ENCODE measurements at places on chromosomes 2 and 18.

GRCh38 chr2:195612611-195613495 lies 44.2 kb upstream of the SLC39A10 start:
- no peak for DNase-seq

GRCh38 chr2:42223855-42224268 lies 54.7 kb downstream of the EML4 start:
- no peak for DNase-seq

DNA sequence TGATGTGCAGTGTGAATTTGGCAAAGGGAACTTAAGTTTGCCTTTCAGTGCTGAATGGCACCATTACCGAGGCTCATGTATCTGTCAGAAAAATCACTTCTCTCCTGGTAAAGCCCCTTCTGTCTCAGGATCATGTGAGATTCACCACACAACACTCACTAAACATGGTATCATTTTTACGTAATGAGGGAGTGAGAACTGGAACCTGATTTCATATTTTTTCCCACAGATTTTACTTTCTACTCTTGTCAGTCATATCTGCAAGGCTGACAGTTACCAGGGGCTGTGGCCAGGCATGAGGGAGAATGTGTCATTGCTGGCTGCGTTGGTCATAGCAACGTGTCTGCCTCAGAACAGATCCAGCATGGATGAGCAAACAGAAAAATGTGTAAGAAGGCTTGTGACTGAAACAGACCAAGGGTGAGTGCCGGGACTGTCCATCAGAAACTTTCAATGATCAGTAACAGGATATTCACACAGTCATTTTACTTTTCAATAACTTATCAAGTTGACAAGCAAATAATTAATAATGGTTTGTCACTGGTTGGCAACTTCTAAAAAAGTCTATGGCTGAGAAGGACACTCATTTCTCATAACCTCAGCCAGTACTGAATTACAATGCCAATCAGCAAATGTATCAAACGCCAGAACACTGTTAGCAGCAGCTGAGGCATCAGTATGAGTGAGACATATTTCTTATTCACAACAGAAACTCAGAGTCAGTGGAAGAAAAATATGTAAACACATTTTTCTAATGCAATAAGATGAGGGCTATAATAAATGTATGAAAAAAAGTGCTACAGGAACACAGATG lies 100.5 kb downstream of the CDC42EP3 start:
- DNase-seq = no peak

GRCh38 chr2:66888791-66889631 lies 454.1 kb downstream of the MEIS1 start:
- DNase-seq = no peak

GRCh38 chr2:18117592-18117991 lies 239.1 kb downstream of the KCNS3 start:
- DNase-seq = no peak

DNA sequence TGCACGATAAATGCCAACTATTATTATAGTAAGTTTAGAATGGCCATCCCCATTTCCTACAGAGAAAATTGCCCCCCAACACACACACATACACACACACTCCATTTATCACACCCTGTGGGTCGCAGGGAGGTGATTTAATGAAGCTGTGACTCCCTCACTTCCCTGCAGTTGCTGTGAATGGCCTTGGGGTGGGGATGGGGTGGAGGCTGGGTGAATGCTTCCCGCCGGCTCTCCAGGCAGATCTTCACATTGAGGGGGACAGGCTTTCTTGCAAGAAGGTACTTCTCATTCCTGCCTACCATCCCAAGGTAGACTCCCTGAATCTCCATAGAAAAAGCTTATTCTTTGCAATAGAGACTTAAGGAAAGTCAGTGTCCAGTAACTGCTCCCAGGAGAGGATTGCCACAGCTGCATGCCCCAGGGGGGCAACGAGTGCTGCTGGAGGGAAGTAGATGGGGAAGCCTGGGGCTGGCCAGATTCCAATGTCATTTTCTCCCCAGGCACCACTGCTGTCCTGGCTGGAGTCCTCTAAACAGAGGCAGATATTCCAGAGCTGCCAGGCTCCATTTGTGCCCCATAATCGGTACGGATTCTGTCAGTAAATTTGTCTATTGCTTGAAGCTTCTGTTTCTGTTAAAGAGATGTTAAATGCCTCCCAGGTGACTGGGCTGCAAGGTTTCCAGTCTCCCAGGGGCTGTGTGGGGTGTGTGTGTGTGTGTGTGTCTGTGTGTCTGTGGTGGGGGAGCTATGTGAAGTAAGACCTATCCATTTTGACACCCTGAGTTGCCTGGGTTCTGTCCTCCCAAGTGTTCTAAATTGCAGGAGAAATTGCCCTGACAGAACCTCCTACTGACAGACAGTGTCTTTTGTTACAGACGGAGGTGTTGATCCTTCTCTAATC lies 265.5 kb downstream of the SRBD1 start:
- DNase-seq = no peak

DNA sequence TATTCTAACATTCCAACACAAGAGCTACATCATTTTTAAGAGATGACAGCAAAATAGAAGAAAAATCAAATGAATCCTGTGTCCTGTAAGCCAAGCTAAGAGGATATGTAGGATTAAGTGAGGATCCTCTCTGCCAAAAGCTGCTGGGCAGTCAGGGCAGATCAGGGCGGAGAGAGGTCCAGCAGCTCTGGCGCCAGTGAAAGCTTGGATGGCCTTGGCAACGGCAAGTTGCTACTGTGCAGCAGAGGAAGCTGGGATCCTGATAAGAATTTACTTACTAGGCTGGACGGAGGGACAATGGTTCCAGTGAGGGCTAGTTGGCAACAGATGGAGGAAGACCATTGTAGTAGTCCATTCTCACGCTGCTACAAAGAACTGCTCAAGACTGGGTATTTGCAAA lies 391.5 kb downstream of the XIRP2 start:
- no peak for DNase-seq

DNA sequence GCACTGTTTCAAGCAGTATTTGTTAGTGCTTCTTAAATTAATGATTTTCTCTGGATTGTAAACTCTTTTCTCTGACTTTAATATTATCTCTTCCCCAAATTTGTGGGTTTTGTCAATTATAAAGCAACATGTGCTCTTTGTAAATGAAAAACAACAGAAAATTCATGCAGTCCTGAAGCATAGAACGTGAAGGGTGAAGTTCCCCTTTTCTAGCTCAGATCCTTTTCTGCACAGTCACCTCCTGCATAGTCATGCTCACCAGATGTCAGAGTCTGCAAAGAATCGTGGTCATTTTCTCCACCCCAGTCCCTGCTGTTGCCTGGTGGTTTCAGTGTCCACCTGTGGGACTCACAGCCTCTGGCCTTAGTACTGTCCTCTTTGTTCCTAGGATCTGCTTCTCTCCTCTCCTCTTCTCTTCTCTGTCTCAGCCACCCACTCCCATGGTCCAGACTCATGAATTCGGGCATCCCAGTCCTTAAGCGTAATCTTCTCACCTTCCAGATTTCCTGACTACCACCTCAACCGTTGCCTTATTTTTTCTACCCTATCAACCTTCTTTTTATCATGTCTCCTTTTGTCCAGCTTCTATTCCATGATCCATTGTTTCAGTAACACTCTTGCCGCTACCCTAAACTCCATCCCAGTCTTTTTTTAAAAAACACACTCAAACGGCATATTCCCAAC lies 229.1 kb downstream of the RTP5 start:
- DNase-seq = no peak

DNA sequence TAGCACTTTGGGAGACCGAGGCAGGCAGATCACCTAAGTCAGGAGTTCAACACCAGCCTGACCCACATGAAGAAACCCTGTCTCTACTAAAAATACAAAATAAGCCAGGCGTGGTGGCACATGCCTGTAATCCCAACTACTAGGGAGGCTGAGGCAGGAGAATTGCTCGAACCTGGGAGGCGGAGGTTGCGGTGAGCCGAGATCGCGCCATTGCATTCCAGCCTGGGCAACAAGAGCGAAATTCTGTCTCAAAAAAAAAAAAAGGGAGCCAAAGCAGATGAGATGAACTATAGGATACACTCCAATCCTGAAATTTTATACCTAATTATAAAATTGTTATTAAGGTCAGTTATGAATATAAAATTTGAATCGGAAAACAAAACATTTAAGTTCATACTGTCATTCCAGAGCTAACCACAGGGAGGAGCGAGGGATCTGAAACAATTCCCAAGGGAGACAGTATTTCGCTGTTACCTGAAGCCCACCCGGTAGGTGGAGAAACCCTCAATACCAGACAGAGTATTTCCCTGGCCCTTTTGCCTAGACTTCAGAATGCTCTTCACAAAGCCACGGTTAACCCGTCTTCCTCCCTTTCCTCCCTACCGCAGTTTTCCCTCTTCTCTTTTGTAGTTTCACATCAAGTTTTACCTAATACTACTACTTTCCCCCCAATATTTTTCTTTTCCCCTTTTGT lies 1.4 kb downstream of the PPM1G start:
- DNase-seq = no peak

GRCh38 chr2:59585655-59586054 lies 967.8 kb downstream of the BCL11A start:
- no peak for DNase-seq

GRCh38 chr2:238570391-238570790 lies 143.7 kb downstream of the ASB1 start:
- DNase-seq = no peak

- DNase-seq = no peak
Measured at GRCh38 chr18:60112369-60112768, 212.6 kb downstream of the PMAIP1 start.

DNA sequence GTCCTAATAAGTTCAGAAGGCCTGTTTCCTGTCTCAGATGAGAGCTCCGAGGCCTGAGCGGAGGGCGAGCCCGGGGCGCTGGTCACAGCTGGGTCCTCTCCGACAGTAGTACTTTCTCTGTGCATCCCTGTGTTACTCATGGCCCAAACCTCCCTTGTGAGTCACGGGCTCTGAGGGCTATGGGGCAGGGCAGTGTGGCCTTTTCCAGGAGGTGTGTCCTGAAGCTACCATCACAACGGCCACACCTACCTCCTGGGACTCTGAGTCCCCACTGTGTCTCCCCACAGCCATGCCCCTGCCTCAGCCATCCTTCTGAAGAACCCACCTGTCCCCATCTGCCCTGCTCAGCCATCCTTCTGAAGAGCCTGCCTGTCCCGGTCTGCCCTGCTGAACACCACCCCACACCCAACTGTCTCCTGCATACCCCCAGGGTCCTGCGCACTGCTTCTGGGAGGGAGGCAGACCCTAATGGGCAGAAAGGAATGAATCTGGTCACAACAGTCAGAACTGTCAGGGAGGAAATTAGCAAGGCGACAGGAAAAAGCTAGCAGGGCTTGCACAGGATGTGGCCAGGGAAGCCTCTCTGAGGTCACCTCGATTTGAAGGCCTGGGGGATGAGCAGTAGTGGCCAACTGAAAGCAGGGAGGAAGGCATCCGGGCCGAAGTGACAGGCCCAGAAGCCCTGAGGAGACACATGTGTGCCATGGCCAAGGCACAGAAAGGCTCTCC lies 145.4 kb upstream of the RIOK3 start:
- no peak for DNase-seq

- no peak for DNase-seq
Measured at GRCh38 chr2:172223601-172224054, 120.9 kb upstream of the DLX2 start.

DNA sequence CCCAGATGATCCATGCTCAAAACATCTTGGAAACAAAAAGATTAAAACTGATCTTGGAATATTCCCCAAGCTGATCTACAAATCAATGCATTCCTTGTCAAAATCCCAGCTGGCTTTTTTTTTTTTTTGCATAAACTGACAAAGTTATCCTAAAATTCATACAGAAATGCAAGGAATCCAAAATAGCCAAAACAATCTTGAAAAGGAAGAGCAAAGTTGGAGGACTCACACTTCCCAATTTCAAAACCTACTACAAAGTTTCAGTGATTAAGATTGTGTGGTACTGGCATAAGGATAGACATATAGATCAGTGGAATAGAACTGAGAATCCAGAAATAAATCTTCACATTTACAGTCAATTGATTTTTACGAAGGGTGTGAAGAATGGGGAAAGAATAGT lies 306.8 kb upstream of the MGAT5 start:
- no peak for DNase-seq

DNA sequence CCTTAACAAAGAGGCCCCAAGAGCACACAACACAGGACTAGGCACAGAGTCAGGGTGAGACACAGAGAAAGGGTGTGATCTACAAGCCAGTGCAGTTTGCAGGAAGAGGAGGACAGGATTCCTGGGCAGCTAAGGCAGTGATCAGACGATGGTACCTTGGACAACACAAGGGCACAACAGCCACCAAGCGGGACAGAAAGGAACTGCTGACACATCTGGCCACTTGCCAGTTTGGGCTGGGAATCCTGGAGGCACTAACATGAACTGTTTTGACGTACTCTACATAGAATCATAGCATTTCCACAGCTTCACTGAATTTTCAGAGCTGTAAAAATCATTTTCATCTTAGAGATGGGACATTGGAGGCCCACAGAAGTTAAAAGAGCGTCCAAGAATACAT lies 221.5 kb upstream of the SLC35G4 start:
- DNase-seq = no peak

- DNase-seq = no peak
Measured at GRCh38 chr2:80351231-80351630, 46.7 kb upstream of the LRRTM1 start.

DNA sequence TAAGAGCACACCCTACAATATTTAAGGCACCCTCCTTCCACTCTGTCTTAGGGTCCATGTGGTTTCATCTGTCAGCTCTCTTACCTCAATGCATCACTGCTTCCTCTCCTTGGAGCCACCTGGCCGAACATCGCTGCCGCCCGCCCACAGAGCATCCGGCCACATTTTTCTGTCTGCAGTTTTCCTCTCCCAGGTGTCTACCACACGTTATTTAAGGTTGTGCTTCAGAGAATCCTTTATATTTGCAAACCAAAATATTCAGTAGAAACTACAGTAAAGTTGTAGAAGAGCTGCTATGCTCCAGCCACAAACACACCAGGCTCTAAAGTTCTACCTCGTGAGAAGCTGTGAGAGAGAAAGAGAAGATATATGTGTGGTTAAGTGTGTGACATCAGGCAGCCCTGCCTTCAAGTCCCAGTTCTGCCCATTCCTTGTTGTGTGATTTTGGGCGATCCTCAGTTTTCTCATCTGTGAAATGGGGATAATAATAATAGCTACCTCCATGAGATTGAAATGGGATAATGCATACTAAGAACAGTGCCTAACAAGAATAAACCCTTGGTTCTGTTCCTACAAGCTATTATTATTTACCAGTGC lies 4.9 kb upstream of the STK17B start:
- no peak for DNase-seq

DNA sequence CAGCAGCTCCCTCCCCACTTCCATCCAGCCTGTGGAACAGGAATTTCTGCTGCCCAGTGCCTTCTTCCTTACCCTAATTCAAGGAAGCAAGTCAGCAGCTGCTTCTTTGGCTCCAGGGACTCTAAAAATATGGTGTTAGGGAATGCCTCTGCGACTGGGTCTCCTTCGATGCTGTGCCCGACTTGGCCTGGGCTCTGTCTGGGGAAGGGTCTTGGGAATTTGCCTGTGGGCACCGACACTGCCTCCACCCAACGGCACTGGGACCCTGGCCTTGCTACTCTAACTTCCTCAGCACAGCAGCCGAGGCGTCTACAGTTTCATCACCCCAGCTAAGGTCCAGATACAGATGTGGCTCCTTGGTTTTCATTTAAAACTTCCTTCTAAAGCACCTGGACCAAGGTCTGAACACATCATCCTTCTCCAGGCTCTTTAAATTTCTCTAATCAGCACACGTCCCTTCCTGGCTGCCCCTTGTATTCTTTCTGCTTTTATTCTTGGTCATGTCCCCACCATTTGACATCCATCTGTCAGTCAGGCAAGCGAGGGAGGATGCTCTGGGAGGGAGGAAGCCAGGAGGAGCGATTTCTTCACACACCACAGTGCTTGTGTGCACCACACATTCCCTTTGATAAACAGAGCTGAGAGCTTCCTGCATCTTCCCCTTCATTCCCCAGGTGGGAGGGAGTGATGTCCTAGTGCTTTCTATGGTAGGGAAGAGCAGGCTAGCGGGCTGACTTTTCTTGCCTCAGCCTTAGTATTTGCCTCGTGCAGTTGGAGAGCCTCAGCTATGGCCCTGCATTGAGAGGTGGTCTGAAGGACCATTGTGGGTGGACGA lies 6.8 kb downstream of the LBH start:
- no peak for DNase-seq
